ENCODE measurements at places on chromosomes 5 and 9.

DNA sequence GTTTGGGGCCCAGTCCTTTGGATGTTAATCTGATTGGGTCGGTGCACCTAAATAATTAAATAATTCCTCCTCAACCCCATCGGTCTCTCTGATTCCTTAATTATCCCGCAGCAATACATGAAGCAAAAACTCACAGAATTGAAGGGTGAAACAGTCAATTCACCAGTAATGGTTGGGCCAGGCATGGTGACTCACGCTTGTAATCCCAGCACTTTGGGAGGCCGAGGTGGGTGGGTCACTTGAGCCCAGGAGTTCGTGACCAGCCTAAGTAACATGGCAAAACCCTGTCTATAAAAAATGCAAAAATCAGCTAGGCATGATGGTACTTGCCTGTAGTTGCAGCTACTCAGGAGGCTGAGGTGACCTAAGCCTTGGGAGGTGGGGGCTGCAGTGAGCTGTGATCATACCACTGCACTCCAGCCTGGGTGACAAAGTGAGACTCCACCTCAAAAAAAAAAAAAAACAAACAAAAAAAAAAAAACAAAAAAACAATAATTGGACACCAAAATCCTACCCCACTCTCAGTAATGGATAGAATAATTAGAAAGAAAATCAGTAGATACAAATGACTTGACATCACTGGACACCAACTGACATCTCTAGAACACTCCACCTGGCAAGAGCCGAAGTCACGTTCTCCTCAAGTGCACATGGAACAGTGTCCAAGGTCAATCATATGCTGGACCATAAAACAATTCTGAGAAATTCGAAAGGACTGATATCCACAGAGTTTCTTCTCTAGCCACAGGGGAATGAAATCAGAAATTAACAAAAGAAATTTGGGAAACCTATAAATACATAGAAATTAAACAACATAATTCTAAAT is 5.3 kb downstream of the ABO start:
- no peak for DNase-seq

DNA sequence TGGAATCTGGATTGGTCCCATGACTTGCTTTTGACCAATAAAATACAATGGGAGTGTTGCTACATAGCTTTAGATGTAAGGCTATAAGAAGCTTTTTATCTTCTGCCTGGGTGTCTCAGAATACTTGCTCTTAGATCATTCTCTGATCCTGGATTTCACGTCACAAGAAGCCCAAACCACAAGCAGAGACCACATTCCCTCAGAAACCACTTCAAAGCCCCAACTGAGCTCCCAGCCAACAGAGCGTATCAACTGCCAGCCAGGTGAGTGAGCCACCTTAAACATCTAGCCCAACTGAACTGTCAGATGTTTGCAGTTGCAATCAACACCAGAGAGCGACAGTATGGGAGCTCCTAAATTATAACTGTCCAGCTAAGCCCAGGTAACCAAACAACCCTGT is 687.1 kb downstream of the TLE1 start:
- no peak for DNase-seq

DNA sequence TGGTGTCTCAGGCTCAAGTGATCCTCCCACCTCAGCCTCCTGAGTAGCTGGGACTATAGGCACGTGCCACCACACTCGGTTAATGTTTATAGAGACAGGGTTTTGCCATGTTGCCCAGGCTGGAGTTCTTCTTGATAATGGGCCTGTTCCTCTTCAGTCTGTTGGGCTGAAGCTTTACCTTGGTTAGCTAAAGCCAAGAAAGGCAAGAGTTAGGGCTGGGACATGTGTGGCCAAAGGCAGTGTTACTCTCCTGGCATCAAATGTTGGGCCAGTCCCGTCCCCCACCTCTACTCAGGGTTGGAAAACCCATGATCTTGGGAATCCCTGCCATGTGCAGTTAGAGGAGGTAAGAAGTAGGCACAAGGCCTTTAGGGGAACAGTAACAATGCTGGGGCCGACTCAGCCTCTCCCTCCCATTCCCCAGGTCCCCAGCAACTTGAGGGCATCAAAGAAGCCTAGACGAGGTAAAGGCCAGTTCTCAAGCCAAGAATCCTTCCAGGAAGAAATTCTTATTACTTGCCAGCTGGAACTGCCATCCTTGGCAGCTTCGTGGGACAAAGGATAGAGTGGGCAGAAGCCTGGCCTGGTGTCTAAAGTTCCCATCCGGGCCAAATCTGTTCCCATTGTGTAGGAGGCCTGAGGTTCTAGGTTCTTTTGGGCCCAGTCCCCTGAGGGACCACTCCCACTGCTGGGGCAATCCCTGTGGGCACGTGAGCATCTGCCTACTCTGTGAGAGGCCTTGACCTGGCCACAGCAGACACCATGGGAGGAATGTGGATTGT is 4.5 kb downstream of the EGR1 start:
- peak; percentile 76 for DNase-seq

DNA sequence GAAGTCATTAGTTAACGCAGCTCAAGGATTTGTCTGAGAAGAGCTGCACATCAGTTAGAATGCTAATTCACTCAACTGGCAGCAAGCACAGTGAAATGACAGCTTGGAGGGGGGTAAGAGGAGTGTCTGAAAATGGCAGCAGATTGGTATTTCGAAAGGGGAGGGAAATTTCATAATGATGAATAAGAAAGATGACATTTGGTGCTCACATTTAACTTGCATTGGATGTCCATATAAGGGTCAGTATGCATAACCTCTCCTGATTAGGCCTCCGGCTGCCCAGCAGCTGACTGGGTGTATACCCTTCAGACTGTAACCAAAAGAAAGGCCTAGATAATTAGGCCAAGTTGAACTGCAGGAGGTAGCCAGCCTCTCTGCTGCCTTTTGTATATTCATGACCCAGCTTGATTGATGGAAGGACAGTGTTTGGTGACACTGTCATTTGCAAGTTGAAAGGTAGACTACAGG is 131.0 kb downstream of the PBX3 start:
- no peak for DNase-seq

- DNase-seq: no peak
Observed at GRCh38 chr5:109682383-109682782, 7.3 kb upstream of the MAN2A1 start.

DNA sequence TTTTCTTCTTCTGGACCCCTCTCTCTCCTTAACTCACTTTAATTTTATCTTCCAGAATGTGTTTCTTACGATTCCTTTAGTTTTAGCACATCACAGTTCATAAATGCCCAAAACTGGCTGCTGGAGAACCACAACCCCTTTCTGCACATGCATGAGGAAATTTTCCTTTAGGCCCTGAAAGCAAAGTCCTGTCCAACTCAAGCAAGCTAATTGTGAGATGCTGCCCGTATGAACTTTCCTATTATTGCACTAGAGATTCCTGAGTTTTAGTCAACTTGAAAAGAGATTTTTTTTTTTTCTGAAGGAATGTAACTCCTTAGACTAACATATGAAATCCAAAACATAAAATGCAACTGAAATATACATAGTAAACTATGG is 52.1 kb upstream of the DAB2 start:
- no peak for DNase-seq

DNA sequence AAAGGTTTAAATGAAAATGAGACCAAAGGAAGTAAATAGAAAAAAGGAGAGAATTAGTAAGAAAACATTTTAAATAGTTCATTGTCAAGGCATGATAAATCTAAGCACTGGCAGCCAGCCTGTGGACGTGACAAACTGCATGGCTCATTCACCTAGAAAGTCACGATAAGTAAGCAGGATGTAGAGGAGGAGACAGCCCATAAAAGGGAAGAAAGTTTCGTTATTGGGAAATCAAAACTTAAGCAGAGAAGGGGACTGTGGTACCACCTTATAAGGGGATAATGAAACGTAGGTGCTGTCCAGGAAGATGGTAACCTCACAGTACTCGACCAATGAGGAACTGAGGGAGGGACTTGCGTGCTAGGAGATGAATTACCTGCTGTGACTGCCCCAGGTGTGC is 494.5 kb upstream of the GRAMD2B start:
- DNase-seq: no peak

DNA sequence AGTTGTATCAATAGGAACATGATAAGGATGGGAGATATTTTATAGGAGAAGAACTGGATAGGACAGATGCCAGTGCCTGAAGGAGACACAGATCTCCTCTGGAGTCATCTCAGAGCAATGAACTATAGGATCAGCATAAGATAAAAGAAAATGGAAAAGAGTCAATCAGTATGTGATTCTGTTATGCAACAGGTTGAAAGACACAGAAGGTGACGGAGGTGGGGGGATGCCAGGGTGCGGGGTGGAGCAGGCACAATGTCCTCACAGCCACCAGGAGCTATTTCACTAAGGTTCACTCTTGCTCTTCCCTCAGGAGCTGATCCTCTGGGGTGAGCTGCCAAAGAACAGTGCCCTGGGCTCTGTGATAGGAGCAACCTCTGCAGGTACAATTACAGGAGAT is 179.8 kb downstream of the BNC2 start:
- no peak for DNase-seq

- DNase-seq: peak; percentile 28
Observed at GRCh38 chr5:14809369-14810155, 62.0 kb downstream of the ANKH start.

GRCh38 chr9:3296536-3296935 is 229.3 kb downstream of the RFX3 start:
- DNase-seq: no peak

GRCh38 chr5:171306166-171306565 is 2.9 kb upstream of the TLX3 start:
- no peak for DNase-seq

- no peak for DNase-seq
Observed at GRCh38 chr5:138953387-138954256, 78.5 kb upstream of the LRRTM2 start.

GRCh38 chr5:16983022-16983639 is 47.0 kb upstream of the MYO10 start:
- no peak for DNase-seq

DNA sequence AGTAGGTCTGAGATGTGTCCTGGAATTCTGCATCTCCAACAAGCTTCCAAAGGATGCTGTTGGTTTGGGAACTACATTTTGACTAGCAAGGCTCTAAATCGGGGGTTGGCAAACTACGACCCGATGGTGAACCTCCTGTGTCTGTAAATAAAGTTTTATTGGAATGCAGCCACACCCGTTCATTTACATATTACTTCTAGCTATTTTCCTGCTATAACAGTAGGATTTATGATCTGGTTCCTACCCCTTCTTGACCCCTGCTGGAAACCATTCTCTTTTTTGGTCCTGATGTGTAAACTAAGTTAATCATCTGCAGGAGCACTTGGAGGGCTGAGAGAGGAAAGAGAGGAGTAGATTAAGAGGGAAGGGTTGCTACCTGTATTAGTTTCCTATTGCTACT is 454.5 kb downstream of the RASEF start:
- DNase-seq: no peak

- DNase-seq: no peak
Observed at GRCh38 chr5:125244531-125244930, 498.1 kb upstream of the ZNF608 start.

GRCh38 chr5:169742771-169743296 is 105.8 kb downstream of the DOCK2 start:
- no peak for DNase-seq

DNA sequence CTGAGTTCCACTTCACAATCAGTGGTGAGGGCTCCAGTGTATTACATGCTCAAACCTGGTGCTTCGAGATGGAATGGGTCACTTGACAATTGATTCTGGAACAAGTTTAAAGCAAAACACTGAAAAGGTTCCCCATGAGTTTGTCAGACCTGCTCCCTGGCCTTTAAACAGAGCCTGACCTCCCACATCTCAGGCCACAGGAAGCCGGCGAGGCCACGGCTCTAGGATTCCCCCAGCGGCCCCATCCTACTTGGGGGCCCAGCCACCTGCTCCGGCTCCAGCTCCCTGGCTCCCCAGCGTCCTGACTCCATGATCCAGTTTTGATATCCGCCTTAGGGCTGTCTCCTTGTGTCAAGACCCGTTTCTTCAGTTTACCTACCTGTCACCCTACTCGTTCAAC is 62.0 kb downstream of the TTLL11 start:
- DNase-seq: no peak

DNA sequence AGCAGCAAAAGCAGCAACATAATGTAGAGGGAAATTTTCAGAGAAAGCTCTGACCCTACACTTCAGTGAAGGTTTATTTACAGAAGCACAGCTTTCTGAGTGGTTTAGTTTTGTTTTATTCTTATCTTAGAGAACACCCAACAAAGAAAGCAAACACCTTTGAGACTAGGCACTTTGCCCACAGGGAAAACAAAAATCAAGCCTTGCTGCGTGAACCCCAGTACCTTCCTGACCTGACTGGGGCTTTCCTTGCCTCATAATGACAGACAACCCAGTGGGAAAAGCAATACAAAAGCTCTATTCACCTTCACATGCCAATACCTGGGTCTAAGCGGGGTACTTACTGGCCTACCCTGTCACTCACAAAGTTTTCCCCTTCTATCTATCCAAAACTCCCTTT is 189.8 kb downstream of the HINT1 start:
- no peak for DNase-seq

- no peak for DNase-seq
Observed at GRCh38 chr5:68354315-68354714, 138.8 kb downstream of the PIK3R1 start.

DNA sequence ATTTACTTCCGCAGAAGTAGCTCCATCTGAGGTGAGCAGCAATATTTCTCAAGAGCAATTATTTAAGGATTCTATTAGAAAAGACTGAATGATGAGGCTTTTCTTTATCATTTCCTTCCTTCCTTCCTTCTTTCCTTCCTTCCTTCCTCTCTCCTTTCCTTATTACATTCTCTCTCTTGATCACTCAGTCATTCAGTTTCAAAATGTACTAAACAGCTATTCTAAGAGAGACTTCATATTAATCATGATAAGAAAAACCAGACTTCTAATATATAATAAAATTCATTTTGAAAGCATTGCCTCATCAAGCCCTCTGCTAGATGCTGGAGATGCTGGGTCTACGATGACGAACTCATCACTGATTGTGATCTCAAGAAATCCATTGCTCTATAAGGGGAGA is 30.4 kb upstream of the PAPPA start:
- DNase-seq: no peak

DNA sequence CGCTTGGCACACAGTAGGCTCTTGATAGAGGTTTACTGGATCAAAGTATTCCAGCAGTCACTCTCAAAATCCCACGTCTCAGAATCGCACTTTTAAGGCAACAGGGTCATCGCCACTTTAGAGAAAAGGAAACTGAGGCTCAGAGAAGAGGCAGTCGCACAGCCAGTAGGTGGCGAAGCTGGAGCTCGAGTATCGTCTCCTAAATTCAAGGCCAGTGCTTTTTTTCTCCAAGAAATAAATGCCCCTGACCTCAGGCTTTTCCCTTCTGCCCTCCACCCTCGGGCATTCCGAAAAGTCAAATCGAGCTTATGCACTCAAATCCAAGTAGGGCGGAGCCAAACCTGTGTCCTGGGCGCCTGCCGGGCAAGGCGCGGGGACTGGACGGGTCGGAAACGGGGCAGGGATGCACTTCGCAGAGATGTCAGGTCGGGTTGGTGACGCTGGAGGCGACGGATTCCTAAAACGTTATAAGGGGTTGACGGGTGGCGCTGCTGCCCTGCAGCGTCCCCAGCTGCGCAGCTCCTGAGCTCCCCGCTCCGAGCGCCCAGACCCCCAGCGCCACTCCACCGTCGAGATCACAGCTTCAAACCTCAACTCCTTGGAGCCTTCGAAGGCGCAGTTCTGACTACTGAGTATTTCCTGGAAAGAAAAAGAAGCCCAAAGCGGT is 4.7 kb upstream of the FOXB2 start:
- DNase-seq: no peak

- no peak for DNase-seq
Observed at GRCh38 chr5:88552426-88552825, 283.8 kb upstream of the TMEM161B start.

- no peak for DNase-seq
Observed at GRCh38 chr9:93033531-93033930, 25.0 kb upstream of the SUSD3 start.

GRCh38 chr5:158777647-158778350 is 321.9 kb downstream of the EBF1 start:
- DNase-seq: no peak

All from stimulated activated CD8-positive, alpha-beta memory T cell treated with anti-CD3 and anti-CD28 coated beads, Interleukin-4, amount 100 ng/mL, for 1 hour (primary cell).